ENCODE measurements at places on chromosomes 2 and 18.

DNA sequence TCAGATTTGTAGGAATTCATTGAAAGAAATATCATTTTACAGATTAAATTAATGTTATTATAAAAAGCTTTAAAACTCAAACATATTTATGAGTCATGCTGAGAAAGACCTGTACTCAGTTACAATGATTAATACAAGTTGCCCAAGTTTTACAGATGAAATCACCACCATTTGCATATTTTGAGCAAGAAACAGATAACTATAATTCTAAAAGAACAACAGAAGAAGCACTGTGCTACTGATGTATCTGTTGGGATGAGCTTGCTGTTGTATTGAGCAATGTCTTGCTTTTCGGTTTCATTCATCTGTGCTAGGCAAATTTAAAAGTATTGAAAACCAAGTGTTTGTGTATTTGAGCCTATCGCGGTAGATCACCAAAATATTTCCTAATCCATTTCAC, 1589.1 kb upstream of the ZEB2 start:
- no peak for DNase-seq

GRCh38 chr18:48947092-48947491, 3.7 kb downstream of the SMAD7 start:
- DNase-seq: no peak

DNA sequence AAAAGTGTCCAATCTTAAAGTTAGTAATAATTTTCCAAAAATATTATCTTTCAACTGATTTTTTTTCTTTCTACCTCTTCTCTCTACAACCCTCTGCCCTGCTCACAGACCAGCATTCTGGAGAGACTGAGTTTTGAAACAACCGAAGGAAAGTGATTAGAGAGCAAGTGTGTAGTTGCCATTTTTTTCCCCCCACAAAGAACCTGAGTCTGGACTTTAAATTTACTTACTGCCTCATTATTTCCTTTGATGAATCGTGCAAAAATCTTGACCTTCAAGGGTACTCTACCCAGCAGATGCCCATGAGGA, 63.4 kb upstream of the NEUROD1 start:
- DNase-seq: no peak

GRCh38 chr2:11914455-11914854, 168.0 kb downstream of the LPIN1 start:
- DNase-seq: peak; percentile 60

DNA sequence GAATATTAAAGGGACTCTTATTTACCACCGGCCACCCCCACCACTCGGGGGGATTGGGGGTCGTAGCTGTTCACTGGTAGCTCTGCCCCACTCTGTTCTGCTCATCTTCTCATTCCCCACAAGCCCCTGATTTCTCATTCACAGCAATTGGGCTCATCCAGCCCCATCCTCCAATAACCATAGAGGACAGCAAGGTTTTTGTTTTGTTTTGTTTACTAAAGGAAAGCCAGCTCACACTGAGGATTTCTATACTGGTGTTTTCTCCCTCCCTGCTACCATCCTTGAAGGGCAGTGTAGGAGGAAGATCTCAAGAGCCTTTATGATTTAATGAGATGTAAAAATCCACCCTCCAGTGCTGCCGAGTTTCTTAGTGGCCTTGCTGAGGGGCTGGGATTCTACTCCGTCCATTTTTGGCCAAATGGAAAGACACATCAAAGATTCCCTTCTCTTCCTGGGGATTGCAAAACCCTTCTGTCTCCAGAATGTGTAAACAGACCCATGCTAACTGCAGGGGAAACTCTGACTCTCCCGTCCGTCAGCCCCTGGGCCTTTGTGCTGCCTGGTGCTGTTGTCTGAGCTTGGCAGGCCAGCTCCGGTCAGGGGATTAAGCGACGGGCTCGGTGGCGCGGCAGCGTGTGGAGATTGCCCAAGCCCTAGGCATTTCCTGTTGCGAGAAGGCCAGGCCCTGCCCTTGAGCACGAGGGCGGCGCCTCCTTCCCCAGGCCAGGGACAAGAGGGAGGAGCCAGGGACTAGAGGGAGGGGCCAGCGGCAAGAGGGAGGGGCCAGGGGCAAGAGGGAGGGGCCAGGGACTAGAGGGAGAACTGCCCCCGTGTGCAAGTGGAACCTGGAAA, 165.0 kb downstream of the ANTXR1 start:
- DNase-seq: peak; percentile 94

All from HT1080 (cell line).